Activated T-helper 2 cell treated with anti-CD3 and anti-CD28 coated beads, Interferon-gamma antibody, Interleukin-2, Interleukin-4, amounts not matched to agents 10 μg/mL and 5 μg/mL and 100 μg/mL, durations not matched to agents 14 hours and 24 hours and 36 hours (primary cell): ENCODE measurements at places on chromosomes 1 and 21. TPM values are rescaled to one million over a fixed set of nuclear protein-coding genes. Genes with fewer than 3 reads are reported as not detected.

The KRTAP7-1 gene
- not detected in 2 replicates for total RNA-seq

The RAD54L gene
- 48.0 and 49.0 TPM in 2 replicates for total RNA-seq

The KCNT2 gene
- not detected in 2 replicates for total RNA-seq

The ADCY10 gene
- 0.07 and 0.09 TPM in 2 replicates for total RNA-seq

The GLMP gene
- total RNA-seq = 19.1 and 19.8 TPM in 2 replicates

The F5 gene
- 25.0 and 26.0 TPM in 2 replicates for total RNA-seq

The SAMSN1 gene
- total RNA-seq = 73.0 and 79.0 TPM in 2 replicates

The CACNA1S gene
- total RNA-seq = not detected in 2 replicates

The CCDC27 gene
- total RNA-seq = 0.07 TPM in 1 of 2 replicates, not detected in the other

The DNALI1 gene
- not detected in 2 replicates for total RNA-seq

The GRIK3 gene
- not detected in 2 replicates for total RNA-seq

The CATSPER4 gene
- total RNA-seq = not detected in 2 replicates

The A3GALT2 gene
- not detected in 2 replicates for total RNA-seq

The NCF2 gene
- total RNA-seq = 2.2 and 2.6 TPM in 2 replicates

The FALEC gene
- 0.37 and 1.9 TPM in 2 replicates for total RNA-seq

The RSPO1 gene
- total RNA-seq = not detected in 2 replicates

The INSRR gene
- total RNA-seq = 1.1 and 1.4 TPM in 2 replicates

The SMIM1 gene
- total RNA-seq = 1.4 and 2.3 TPM in 2 replicates

The CDC7 gene
- 27.4 and 28.8 TPM in 2 replicates for total RNA-seq

The CD164L2 gene
- not detected in 2 replicates for total RNA-seq

The PLPPR5 gene
- not detected in 2 replicates for total RNA-seq

The NEK2 gene
- 21.8 and 24.1 TPM in 2 replicates for total RNA-seq

The LRP8 gene
- 78.0 and 82.1 TPM in 2 replicates for total RNA-seq

The OR14K1 gene
- total RNA-seq = not detected in 2 replicates

The C8B gene
- total RNA-seq = not detected in 2 replicates

The PRRX1 gene
- total RNA-seq = not detected in 2 replicates

The LMOD1 gene
- total RNA-seq = not detected in 2 replicates

The DIO1 gene
- total RNA-seq = not detected in 2 replicates

The FGGY gene
- total RNA-seq = 10.5 and 13.4 TPM in 2 replicates

The ATP6V1G3 gene
- not detected in 2 replicates for total RNA-seq

The ASCL5 gene
- not detected in 2 replicates for total RNA-seq

The CHI3L2 gene
- total RNA-seq = 1.3 and 1.8 TPM in 2 replicates

The ATXN7L2 gene
- total RNA-seq = 11.9 and 12.9 TPM in 2 replicates

The RAB25 gene
- 0.18 and 0.21 TPM in 2 replicates for total RNA-seq

The SZT2 gene
- total RNA-seq = 56.6 and 58.4 TPM in 2 replicates

The HEYL gene
- 0.73 and 0.74 TPM in 2 replicates for total RNA-seq

The TRAF5 gene
- 63.8 and 64.6 TPM in 2 replicates for total RNA-seq

The LAMC1 gene
- total RNA-seq = 0.05 and 0.39 TPM in 2 replicates

The LCE3E gene
- total RNA-seq = not detected in 2 replicates

The PDC gene
- total RNA-seq = not detected in 2 replicates

The NGF gene
- not detected in 2 replicates for total RNA-seq

The UQCRHL gene
- 1.5 and 1.6 TPM in 2 replicates for total RNA-seq

The IRF6 gene
- 0.25 TPM in 1 of 2 replicates, not detected in the other for total RNA-seq

The IFI44L gene
- 7.5 and 8.3 TPM in 2 replicates for total RNA-seq

The QSOX1 gene
- 58.7 and 62.6 TPM in 2 replicates for total RNA-seq

The GBP5 gene
- total RNA-seq = 34.3 TPM in 2 replicates

The SYT14 gene
- not detected in 2 replicates for total RNA-seq

The CRNN gene
- not detected in 2 replicates for total RNA-seq

The ADGRL4 gene
- total RNA-seq = not detected in 2 replicates

The BRDT gene
- total RNA-seq = not detected in 2 replicates

The RIIAD1 gene
- not detected in 2 replicates for total RNA-seq

The CR1L gene
- not detected in 2 replicates for total RNA-seq

The DVL1 gene
- total RNA-seq = 53.8 and 60.7 TPM in 2 replicates

The KRTAP11-1 gene
- total RNA-seq = not detected in 2 replicates

The RIMKLA gene
- 5.2 and 5.3 TPM in 2 replicates for total RNA-seq

The ZNF593OS gene
- not detected in 2 replicates for total RNA-seq

The KRTAP19-3 gene
- not detected in 2 replicates for total RNA-seq

The SLC45A1 gene
- 0.50 and 0.80 TPM in 2 replicates for total RNA-seq
